Fibroblast of the conjunctiva (primary cell): ENCODE measurements at places on chromosomes 6 and 20.

DNA sequence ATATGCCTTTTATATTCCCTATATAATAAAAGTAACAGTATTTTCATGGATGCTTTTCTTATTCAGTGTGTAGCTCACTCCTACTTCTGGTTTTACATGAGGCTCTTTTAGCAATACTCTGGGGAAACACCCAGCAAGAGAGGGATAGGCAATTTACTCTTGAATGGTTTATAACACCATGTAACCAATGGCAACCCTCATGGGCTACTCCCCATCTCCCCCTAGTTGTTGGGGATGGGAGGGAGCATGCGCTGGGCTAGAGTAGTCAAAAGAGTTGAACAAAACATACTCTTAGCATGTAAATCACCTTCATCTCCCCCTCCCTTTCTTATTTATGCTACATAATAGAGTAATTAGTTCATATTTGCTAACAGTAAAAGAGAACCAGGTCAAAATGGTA lies 140.1 kb upstream of the LRFN2 start:
- DNase-seq, result no peak

DNA sequence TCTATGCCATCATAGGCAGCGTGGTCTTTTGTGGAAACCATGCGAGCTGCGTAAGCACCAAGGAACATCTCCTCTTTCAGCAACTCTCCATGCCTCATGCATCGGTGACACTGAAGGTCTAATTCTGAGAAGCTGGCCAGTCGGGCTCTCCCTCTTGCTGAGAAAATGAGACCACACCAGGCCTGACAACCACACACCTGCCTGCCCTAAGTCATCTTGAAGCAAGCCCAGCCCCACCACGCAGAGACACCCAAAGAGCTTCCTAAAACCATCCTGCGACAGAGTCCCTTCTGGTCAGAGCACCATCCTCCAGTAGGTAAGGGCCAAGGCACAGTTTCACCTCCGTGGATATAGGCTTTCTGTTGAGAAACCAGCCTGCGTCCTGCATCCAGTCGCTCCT lies 26.6 kb downstream of the PREX1 start:
- DNase-seq, result no peak

- no peak for DNase-seq
These were observed 383.7 kb downstream of the CENPW start for GRCh38 chr6:126723541-126724170.

- DNase-seq, result no peak
These were observed 79.5 kb downstream of the ZMYND8 start for GRCh38 chr20:47276851-47277534.

- no peak for DNase-seq
These were observed 11.3 kb downstream of the CPNE1 start for GRCh38 chr20:35653430-35653734.

DNA sequence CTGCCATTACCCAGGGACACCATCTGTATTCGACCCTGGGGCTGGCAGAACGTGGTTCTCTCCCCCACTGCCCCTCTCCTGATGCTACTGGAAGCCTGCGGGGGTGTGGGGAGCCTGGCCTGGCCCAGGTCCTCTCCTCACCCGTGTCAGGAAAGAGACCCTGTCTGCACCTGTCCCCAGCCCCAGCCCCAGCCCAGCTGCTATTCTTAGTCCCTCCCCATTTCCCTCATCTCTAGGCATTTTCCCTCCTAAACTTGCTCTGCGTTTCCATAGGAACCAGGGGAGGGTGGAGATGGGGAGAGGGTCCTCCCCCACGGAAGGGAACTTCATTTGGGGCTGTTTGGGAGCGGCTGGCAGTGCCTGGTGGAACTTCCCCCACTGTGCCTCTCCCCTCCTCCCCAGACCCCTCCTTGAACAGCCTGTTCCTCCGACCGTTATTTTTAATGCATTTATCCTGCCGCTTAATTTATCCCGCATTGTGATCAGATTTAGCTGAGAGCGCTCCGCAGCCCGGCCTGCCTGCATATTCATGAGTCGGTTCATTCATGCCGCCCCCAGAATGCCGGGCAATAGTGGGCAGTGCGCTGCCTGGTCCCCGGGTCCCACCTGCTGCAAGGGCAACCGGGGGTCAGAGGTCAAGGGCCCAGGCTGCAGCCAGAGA lies 31.8 kb upstream of the DLGAP4 start:
- no peak for DNase-seq

- peak; percentile 73 for DNase-seq
These were observed 501.4 kb downstream of the BCKDHB start for GRCh38 chr6:80607811-80608391.

- no peak for DNase-seq
These were observed 20.9 kb downstream of the LY86 start for GRCh38 chr6:6609450-6609849.

- no peak for DNase-seq
These were observed 14.0 kb upstream of the BTN3A2 start for GRCh38 chr6:26350858-26351543.

DNA sequence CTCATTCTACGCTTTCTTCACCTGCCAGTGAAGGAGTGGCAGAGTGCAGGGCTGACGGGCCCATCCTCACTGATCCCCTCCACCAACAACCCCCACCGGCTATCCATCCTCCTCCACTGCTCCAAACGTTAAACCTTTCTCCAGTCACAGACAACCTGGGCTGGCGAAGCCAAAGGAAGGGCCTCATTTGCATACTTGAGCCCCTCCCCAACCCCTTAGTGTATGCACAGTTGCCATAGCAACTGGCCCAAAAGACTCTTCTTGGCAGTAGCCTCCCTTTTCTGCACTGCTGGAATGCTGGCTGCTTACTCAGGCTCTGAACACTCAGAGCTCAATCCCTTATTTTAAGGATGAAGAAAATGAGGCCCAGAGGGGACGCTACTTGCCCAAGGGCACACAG lies 130.3 kb downstream of the GRM4 start:
- DNase-seq, result no peak

GRCh38 chr6:152241013-152241766 lies 396.0 kb downstream of the SYNE1 start:
- no peak for DNase-seq

GRCh38 chr6:138546733-138547185 lies 47.5 kb upstream of the NHSL1 start:
- DNase-seq, result no peak

DNA sequence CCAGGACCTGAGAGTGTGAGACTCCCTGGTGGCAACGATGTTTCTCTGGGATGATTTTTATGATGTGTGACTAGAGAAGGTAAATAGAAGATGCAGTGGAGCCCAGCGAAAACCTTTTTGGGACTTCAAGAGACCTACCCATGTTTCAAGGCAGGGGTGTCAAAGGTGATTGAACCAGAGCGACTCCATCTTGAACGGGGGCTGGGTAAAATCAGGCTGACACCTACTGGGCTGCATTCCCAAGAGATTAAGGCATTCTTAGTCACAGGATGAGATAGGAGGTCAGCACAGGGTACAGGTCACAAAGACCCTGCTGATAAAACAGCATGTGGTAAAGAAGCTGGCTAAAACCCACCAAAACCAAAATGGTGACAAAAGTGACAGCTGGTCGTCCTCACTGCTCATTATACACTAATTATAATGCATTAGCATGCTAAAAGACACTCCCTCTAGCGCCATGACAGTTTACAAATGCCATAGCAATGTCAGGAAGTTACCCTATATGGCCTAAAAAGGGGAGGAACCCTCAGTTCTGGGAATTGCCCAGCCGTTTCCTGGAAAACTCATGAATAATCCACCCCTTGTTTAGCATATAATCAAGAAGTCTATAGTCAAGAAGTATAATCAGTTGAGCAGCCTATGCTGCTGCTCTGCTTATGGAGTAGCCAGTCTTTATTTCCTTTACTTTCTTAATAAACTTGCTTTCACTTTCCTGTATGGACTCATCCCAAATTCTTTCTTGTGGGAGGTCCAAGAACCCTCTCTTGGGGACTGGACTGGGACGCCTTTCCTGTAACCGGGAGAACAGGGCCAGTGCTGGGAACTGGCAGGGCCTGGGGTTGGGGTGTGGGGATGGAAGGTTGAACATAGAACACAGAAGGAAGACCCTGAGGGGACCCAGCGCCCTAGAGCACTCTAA lies 526.4 kb downstream of the QKI start:
- no peak for DNase-seq

- DNase-seq, result no peak
These were observed 24.7 kb downstream of the DACT2 start for GRCh38 chr6:168294901-168295300.

- no peak for DNase-seq
These were observed 82.3 kb upstream of the MPC1 start for GRCh38 chr6:166465003-166465399.

GRCh38 chr6:28353356-28353755 lies 3.6 kb downstream of the ZKSCAN3 start:
- DNase-seq, result no peak

DNA sequence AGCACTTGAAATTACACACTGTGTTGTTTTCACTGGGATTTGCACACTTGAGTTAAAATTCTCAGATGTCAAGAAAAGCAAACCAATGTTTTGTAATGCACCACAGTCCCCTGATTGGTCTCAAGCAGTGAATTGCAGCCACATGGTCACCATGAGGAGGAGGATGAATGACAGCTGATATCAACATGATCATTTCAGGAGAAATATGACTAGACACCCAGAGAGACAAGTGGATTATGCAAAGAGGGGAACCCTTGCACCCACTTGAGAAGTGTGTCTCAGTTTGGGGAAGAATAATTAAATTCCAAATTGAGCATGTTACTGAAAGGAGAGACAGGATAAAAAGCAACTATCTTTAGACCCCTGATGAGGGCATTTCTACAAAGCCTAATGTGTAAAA lies 69.3 kb downstream of the UST start:
- DNase-seq, result no peak

GRCh38 chr6:84597238-84597875 lies 167.0 kb downstream of the TBX18 start:
- DNase-seq, result no peak

DNA sequence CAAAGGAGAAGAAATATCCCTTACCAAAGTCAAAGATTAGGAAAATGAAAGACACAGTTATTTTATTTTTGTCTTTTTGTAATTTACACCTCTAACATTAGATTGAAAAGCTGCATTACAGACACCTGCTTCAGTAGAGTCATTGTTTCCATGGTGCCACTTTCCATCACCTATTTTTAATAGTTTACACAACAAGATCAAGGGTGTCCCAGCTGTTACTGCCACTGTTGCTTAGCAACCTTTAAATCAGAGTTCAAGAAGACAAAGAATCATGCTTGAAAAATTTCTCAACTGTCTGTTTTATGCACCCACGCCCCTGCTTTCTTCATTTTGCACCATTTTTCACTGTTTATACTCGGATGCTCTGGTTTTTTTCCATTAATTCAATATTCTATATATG lies 668.2 kb upstream of the GJE1 start:
- peak; percentile 87 for DNase-seq

- DNase-seq, result no peak
These were observed 78.8 kb downstream of the ADGRG6 start for GRCh38 chr6:142380626-142381025.

- DNase-seq, result no peak
These were observed 229.0 kb downstream of the ZNF217 start for GRCh38 chr20:53364646-53365045.

DNA sequence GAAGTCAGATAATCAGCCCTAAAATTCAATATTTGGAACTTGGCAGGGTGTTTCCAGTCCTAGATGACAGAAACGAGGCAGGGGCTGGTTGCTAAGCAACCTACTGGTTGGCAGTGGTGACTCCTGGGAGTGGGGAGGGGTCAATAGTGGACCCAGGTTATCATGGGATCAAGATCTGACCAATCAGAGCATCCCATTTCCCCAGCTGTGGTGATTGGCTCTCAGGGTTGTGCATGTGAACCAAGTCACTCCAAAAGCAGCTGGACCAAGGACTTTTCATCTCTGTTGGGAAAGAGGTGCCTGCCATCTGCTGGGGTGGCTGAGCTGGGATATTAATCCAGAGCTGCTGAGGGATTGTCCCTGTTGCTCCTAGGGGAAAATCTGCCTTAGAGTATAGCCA lies 253.4 kb downstream of the PREX1 start:
- no peak for DNase-seq

- DNase-seq, result no peak
These were observed 18.7 kb downstream of the OVOL2 start for GRCh38 chr20:18039063-18039462.

GRCh38 chr6:16973545-16974386 lies 128.1 kb upstream of the STMND1 start:
- DNase-seq, result no peak

DNA sequence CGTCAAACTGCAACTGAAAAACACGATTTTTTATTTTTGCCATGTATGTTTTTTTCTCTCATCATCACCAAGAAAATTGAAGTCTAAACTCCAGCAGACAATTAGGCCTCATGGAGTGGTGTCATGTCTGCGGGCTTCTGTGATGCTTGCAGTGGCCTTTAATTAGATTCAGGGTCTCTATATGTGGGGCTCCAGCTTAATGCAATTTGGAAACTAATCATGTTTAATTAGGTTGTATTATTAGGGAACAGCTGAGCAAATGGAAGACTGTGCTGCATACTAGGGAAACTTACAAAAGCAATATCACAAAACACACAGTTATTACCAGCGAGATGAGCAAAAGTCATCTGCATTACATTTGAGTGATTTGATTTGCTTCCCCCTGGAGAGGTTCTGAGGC lies 132.9 kb upstream of the PMEPA1 start:
- DNase-seq, result no peak

DNA sequence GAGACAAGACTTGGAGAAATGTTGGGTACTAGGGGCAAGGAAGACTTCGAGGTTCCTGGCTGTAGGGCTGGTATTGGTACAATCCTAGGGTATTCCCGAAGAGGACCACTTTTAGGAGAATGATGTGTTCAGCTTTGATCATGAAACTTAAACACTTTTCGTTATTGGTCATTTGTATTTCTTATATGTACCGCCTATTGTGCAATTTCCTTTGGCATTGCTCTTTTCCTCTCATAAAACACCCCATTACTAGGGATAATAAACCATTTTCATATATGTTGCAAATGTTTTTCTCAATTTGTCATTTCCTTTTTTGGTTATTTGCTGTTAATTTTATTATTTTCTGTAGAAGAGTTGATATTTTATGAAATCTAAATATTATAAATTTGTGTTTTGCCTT lies 18.9 kb upstream of the ARFGEF3 start:
- no peak for DNase-seq

DNA sequence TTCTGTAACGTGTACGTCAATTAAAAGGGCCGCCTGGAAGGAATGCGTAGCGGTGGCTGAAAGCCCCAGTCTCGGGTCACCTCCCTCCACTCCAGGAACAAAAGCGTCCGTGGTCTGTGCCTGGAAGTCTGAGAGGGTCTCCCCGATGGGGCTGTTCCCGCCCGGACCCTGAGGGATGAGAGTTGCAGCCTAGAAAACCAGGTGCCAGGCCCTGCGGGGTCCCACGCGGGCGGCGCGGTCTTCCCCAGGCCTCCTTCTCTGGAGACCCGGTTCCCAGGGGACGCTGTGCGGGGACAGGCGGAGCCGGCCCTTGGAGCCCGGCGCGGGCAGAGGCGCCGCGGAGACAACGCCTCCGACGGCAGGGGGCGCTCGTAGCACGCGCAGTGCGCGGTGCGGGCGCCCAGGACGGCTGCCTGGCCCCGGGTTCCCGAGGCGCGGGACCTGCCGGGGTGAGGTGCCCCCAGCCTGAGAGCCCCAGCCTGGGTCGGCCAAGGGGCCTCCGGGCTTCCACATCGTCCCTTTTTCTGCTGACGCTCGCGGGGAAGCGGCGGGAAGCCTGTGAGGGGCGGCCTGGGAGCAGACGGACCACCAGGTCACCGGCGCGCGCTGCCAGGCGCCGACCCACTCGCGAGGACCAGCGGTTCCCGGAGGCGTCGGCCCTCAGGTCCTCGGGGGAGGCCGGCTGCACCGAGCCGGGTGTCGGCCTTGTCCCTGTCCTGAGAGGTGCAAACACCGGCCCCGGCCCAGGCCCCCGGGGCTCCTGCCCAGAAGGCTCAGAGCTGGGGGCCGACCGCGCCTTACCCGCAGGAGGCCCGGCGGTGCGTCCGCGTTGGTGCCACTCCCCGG lies 5.3 kb upstream of the FOXC1 start:
- no peak for DNase-seq

GRCh38 chr6:168823397-168824212 lies 382.6 kb downstream of the SMOC2 start:
- DNase-seq, result no peak
